Head of caudate nucleus (tissue), 42 donors: ENCODE measurements at places on chromosomes 5 and 9.

GRCh38 chr5:115160975-115161475 lies 8.7 kb downstream of the TRIM36 start:
- DNase-seq: no peak

GRCh38 chr5:172910828-172911627 lies 48.2 kb upstream of the RPL26L1 start:
- DNase-seq: no peak

DNA sequence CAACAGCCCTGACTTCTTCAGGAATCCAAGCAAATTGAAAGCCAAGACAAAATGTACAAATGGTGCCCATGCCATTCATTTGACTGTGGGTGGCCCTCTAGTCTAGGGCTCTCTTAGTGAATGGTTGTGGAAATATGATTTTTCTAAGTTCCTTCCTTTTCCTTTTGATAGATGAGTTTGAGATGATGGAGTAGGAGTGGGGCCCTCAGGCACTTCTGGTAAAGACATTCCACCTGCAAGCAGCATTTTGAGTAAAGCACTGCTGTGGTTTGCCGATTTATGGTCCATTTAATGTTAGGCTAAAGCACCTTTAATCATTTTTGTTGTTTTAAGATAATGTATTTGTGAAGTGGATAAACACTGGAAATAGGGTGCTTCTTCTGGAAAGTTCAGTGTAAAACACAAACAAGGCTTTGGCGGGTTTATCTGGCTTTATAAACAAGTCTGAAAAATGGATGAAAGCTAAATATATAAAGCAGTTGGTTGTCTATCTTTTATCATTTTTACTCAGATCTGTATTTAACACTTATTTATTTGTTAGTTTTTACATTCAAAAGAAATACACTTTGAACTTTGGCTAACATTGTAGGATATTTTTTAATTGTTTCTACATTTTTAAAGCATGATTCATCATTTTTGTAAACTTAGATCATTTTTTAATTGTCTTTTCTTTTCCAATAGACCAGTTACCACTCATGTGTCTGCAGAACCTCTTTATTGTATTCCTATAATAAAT lies 213.5 kb downstream of the PJA2 start:
- no peak for DNase-seq

DNA sequence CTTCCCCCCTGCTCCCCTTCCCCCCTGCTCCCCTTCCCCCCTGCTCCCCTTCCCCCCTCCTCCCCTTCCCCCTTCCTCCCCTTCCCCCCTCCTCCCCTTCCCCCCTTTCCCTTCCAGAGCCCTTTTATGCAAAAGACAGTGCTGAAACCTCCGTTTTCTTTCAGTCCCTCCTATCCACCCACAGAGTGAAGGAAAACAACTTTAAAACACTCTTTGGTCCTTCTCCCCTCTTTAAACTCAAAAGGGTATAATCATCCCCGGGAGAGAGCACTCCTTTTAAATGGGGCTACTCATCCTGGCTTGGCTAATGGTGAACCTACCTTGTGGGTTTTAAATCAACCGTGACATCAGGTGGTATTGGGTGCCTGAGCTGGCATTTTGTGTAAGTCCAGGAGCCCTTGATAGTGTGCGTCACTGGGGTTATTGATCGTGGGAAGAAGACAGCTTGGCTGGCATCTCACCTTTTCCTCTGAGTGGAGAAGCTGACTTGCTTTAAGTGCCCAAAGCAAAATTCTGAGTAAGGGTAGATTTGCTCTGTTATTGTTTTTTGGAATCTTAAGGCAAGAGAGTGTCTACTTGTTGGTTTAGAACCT lies 2.7 kb downstream of the LARP1 start:
- DNase-seq: no peak

DNA sequence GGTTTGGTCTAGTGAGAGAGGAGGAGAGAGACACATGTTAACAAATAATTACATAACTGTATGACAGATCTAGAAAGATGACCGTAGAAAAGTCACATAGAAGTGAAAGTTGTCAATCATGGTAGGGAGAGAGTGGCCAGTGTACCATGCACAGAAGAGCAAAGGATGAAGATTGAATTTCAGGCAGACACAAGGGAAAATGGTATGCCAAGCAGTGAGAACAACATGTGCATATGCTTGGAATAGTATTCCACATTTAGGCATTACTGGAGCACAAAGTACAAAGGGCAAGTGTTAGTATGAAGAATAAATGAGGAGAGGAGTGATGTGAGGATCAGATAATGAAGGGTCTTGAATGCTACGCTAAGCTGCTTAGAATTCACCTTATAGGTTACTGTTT lies 20.3 kb downstream of the GRIN3A start:
- no peak for DNase-seq

GRCh38 chr5:97134634-97135033 lies 7.8 kb downstream of the LIX1 start:
- no peak for DNase-seq
